ENCODE measurements at places on chromosomes 7 and 10.

DNA sequence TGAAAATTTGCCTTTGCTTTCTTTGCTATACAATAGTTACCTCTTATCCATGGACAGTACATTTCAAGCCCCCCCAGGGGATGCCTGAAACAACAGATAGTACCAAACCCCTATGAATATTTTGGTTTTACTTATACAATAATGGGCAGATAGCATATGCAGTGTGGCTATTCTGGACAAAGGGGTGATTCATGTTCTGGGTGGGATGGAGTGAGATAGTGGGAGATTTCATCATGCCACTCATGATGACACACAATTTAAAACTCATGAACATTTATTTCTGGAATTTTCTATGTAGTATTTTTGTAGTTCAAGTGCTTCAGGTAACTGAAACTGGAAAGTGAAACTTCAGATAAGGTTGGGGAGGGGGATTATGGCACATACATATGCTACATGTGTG lies 12.0 kb downstream of the STARD3NL start:
- DNase-seq: no peak

GRCh38 chr7:315516-316265 lies 25.7 kb downstream of the FOXL3 start:
- DNase-seq: no peak

DNA sequence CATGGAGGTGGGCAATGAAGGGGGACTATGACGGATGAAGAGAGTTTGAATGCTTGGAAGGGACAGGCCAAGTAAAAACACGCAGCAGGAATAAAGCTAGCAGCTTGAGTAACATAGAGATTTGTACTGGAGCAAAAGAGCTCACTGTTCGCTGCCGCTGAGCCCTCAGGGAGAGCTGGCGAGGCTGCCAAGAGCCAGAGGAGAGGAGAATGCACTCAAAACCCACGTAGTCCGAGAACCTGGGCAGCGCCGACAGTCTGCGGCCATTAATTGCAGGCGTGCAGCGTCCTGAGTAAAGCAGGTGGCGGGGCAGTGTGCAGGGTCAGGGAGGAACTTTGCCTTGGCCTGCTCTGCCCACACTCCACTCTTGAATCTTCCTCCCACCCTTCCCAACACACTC lies 68.2 kb downstream of the SLC37A3 start:
- no peak for DNase-seq

DNA sequence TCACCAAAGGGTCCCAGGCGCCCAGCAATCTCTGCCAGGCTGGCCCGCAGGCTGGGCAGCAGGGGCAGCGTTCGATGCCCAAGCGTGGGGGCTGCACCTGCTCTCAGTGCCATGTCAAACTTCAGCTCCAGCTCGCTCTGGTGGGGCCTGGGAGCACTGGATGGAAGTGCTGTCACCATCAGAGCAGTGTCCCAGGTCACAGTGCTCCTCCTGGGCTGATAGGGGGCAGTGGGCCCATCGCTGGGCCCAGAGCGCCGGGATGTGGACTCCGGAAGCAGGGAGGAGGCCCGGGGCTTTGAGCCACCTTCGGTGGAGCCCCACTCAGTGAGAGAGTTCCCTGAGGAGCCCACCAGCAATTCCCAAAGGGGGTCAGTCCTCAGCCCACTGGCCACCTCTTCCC lies 2.2 kb downstream of the PRRT4 start:
- no peak for DNase-seq

DNA sequence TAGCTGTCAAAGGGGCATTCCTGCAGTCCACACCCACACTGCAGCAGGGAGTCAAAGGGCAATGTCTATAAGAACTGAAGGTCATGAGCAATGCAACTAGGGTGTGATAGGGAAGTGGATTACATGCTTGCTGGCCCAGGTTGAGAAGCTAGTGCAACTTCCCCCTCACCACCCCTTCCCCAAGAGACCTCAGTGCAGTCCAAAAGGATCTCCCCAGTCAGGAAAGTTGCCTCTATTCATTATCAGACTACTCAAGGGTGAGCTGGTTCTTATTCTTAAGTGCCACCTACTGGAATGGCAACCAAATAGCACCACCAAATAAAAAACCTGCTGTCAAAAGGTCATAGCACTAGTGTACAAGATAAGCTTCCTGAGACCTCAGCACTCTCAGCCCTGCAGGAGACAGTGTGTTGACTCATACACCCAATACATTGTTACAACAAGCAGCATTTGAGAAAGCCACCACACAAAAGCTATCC lies 28.2 kb downstream of the MTERF1 start:
- peak; percentile 41 for DNase-seq

- DNase-seq: no peak
Observed at GRCh38 chr7:126659124-126659523, 593.6 kb downstream of the GRM8 start.

DNA sequence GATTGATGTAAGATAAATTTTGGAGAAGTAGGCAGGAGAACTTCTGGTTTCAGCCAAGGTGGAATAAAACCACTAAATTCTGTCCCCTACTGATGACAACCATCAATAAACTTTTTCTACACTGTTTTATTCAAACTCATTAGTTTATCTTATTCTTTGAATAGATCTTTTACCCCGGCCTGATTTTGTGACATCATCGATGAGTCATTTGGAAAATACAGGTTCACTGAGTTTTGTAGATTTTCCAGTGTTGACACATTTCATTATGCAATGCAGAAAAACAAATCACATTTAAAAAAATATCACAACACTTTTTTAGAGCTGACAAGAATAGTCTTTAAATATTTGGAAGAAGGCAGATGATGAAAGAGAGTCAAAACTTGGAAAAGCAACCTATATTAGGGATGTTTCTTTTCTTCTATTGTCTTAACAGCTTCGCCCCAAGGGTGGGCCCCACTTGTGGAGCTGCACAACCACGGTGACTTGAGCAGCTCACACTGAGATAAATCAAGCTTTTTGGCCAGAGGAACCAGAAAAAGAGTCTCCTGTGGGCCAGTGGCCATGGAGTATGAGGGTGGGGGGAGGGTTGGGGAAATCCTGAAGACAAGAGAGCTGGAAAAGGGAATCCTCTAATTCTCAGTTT lies 112.8 kb downstream of the PTEN start:
- DNase-seq: no peak

- no peak for DNase-seq
Observed at GRCh38 chr10:3616880-3617279, 168.1 kb downstream of the KLF6 start.

- no peak for DNase-seq
Observed at GRCh38 chr7:78279032-78279431, 480.5 kb downstream of the PHTF2 start.

DNA sequence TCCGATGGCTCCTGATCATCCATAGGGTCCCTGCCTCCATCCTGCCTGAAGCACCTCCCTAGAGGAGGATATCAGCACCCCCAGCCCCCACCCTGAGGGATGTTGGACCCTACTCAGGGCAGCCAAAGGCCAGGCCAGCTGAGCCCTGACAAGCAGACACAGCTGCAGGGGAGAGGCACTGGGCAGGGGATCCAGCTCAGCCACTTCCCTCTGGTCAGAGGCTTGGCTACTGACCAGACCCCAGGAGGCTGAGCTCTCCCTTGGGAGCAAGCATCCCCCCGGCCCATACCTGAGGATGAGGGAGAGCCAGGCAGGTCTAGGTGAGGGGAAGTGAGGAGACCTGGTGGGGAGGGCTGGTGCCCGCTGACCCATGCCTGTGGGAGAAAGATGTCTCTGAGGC lies 6.6 kb downstream of the LDB3 start:
- DNase-seq: no peak

GRCh38 chr7:92839901-92840300 lies 3.5 kb upstream of the CDK6 start:
- DNase-seq: no peak

GRCh38 chr10:94133239-94133638 lies 139.5 kb downstream of the PLCE1 start:
- no peak for DNase-seq

DNA sequence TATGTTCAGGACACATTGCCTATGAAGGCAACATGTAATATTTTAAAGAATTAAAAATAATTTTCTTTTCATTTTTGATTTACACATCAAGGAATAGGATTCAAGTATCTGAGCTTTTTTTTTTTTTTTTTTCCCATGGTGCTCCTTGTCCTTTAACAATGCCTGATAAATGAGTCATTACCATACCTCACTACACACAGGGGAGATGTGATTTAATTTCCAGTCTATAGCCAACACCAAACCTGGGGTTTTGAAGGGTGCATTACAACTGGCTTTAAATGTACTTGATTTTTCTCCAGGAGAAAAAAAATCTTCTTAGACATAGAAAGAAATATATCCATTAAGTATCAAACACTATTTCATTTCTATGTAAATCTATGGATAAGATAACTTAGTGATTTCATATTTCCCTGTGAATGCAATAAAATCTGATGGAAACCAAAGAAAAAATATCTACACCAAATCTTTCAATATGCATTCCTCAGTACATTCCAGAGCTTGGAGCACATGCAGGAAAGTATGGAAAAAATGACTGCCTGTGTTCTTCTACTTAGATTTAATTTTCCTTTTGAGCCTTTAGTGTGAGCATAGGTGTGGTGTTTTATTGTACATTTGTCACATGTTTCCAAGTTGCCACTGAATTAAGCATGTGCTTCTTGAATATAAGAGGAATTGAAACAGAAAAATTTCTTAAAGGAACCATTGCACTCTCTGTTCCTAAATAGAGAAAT lies 204.8 kb upstream of the MEOX2 start:
- no peak for DNase-seq
